ENCODE measurements at places on chromosomes 4 and X. TPM values are rescaled to one million over a fixed set of nuclear protein-coding genes. Genes with fewer than 3 reads are reported as not detected.

GRCh38 chr4:184282251-184282713 lies 64.6 kb upstream of the ENPP6 start:
- peaks cover 24% of the 10 kb centered on the region for H3K4me1 ChIP-seq
- peak; percentile 65 for DNase-seq
- peak overlapping the region; percentile 32 for H3K27ac ChIP-seq
- H3K36me3 ChIP-seq: no peaks in the 10 kb centered on the region
- H3K27me3 ChIP-seq: no peaks in the 10 kb centered on the region

DNA sequence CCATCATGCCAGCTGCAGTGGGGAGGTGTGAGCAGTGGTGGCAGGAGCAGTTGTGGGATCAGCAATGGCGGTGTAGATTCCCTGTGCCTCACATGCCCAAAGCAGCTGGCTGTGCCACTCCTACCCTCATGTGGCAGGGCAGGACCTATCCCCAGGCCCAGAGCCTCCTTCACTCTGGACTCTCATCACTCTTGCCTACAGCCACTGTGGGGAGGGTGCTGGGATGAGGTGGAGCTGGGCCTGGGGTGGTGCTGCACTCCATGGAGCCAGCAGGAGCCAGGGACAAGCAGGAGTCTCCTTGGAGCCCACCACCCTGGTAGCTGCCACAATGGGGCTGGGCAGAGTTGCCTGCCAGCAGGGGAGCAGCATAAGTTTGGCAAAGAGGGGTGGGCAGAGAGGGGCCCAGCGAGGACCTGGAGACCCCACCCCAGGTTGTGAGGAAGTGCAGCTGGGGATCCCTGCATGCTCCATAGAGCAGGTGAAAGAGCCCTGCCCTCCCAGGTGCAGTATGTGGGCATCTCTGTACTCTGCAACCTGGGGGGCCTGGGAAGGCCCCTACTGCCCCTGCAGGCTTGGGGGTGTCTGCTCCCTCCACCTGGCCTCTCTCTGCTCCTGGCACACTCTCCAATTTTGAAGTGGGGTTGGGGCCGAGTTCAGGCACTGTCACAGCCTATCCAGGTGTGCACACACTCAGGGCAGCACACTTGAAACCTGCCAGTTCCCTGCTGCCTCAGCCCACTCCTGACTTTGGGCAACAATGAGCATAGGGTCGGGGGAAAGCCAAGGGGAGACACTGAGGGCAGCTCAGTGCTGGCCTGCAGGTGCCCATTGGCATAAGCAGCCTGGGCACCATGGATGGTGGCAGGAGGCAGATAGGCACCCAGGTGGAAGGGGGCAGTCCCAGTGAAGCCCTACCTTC lies 74.0 kb upstream of the INTU start:
- H3K4me1 ChIP-seq: no peaks in the 10 kb centered on the region
- no peaks in the 10 kb centered on the region for H3K27me3 ChIP-seq
- no peaks in the 10 kb centered on the region for H3K36me3 ChIP-seq
- no peak for DNase-seq

DNA sequence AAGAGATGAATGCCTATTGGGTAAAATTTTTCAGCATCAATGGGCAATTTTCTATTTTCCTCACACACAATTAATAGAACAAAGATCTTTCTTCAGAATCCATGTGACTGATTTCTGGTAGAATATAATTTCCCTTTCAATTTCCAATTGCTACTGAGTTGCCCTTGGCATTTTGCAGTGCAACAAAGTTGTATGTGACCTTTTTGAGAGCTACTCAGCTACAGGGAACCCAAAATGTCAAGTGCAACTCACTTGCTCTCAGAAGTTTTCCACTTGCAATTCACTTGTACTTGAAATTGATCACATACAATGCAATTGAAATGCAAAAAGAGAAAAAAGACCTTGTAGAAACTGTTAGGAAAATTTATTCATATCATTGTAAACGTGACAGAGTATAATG lies 245.5 kb downstream of the BANK1 start:
- no peaks in the 10 kb centered on the region for H3K27me3 ChIP-seq
- no peak overlapping the region for H3K4me3 ChIP-seq
- no peak for DNase-seq
- no peak overlapping the region for H3K27ac ChIP-seq

GRCh38 chr4:165175879-165176278 lies 31.5 kb upstream of the KLHL2 start:
- no peaks in the 10 kb centered on the region for H3K36me3 ChIP-seq
- H3K27ac ChIP-seq: no peak overlapping the region
- no peak for DNase-seq
- H3K27me3 ChIP-seq: no peaks in the 10 kb centered on the region
- H3K4me3 ChIP-seq: no peak overlapping the region

Gene OTC
- not detected for total RNA-seq

GRCh38 chrX:113933931-113934330 lies 650.0 kb upstream of the HTR2C start:
- H3K27ac ChIP-seq: no peak overlapping the region
- H3K36me3 ChIP-seq: no peaks in the 10 kb centered on the region
- H3K4me3 ChIP-seq: no peak overlapping the region
- H3K27me3 ChIP-seq: no peaks in the 10 kb centered on the region
- no peaks in the 10 kb centered on the region for H3K4me1 ChIP-seq
- DNase-seq: no peak

Gene EIF4E
- 92.4 TPM for total RNA-seq

- DNase-seq: no peak
- no peaks in the 10 kb centered on the region for H3K4me1 ChIP-seq
- peaks cover 5% of the 10 kb centered on the region for H3K27me3 ChIP-seq
- H3K36me3 ChIP-seq: no peaks in the 10 kb centered on the region
- H3K4me3 ChIP-seq: no peak overlapping the region
These were observed 41.9 kb upstream of the PDLIM3 start for GRCh38 chr4:185576962-185577950.

DNA sequence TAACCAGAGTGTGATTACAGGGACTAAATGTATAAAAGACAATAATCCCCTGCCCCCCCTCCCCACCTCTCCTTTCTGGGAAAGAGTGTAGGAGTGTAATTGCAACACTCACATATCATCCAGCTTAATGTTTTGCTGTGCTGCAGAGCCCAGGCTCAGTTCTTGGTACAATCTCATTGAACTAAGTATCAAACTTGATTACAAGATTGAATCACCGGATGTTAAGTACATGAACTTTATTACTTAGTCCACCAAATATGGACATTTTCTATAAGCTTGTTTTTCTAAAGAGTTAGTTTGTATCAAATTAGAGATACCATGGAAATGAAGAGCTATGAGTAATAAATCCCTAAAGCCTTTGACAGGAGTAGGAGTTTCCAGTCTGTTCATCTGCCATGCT lies 559.1 kb downstream of the ZNF674 start:
- H3K27me3 ChIP-seq: no peaks in the 10 kb centered on the region
- no peak for DNase-seq

- no peak overlapping the region for H3K4me3 ChIP-seq
- no peak for DNase-seq
- peaks cover 13% of the 10 kb centered on the region for H3K36me3 ChIP-seq
These were observed 33.6 kb upstream of the ZCCHC13 start for GRCh38 chrX:74270393-74270792.

GRCh38 chr4:90357117-90357710 lies 230.0 kb downstream of the CCSER1 start:
- no peak overlapping the region for H3K27ac ChIP-seq
- H3K27me3 ChIP-seq: no peaks in the 10 kb centered on the region
- H3K4me3 ChIP-seq: no peak overlapping the region
- no peaks in the 10 kb centered on the region for H3K36me3 ChIP-seq
- H3K4me1 ChIP-seq: no peaks in the 10 kb centered on the region

DNA sequence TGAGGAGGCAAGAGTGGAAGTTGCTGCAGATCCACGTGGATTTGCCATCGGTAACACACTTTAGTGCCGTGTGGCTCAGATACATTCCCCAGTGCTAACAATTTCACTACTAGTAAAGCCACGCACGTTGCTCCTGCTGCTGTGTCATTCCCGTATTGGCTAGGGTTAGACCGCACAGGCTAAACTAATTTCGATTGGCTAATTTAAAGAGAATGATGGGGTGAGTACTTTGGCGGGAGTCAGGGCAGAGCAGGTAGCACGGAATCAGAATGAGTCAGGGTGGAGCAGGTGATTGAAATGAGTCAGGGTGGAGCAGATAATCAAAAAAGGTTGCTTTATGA lies 1337.5 kb downstream of the FSTL5 start:
- no peaks in the 10 kb centered on the region for H3K27me3 ChIP-seq
- no peaks in the 10 kb centered on the region for H3K4me1 ChIP-seq
- H3K36me3 ChIP-seq: no peaks in the 10 kb centered on the region

DNA sequence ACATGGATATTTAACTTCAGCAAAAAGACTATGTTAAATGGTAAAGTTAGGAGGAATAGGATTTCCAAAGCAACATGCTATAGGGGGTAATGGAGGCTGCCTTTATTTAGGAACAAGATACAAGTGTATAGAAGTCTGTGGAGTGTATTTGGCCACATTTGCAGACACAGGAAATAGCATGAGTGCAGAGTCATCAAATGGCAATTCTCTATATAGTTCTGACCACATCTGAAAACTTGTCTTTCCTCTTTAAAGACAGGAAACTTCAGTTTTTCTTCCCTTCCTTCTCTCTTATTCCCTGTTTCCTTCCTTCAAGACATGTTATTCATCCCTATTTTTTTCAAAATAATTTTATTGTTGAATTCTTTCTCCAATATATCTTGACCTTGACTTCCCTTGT lies 119.3 kb upstream of the PITX2 start:
- H3K36me3 ChIP-seq: no peaks in the 10 kb centered on the region
- no peaks in the 10 kb centered on the region for H3K27me3 ChIP-seq
- no peak for DNase-seq
- H3K4me1 ChIP-seq: no peaks in the 10 kb centered on the region
- no peak overlapping the region for H3K4me3 ChIP-seq

Gene LIAS
- 11.9 TPM for total RNA-seq
